ENCODE measurements at places on chromosomes 16 and 17. TPM values are rescaled to one million over a fixed set of nuclear protein-coding genes. Genes with fewer than 3 reads are reported as not detected.

SMIM36 gene
- polyA plus RNA-seq, result 0.07 TPM

NUPR1 gene
- 84.7 TPM for polyA plus RNA-seq

FN3KRP gene
- polyA plus RNA-seq, result 48.9 TPM

TBC1D3H gene
- polyA plus RNA-seq, result not detected

HMOX2 gene
- 51.6 TPM for polyA plus RNA-seq

ZNF23 gene
- 20.0 TPM for polyA plus RNA-seq

ZFP90 gene
- 41.3 TPM for polyA plus RNA-seq

TSNAXIP1 gene
- polyA plus RNA-seq, result 2.9 TPM

CCL16 gene
- not detected for polyA plus RNA-seq

ZFPM1 gene
- 2.7 TPM for polyA plus RNA-seq

TMEM11 gene
- polyA plus RNA-seq, result 24.9 TPM

CSH2 gene
- 0.17 TPM for polyA plus RNA-seq

CORO7 gene
- polyA plus RNA-seq, result 18.7 TPM

RHBDL1 gene
- 0.91 TPM for polyA plus RNA-seq

ADGRG3 gene
- polyA plus RNA-seq, result 0.48 TPM

KIF19 gene
- 2.1 TPM for polyA plus RNA-seq

DLX4 gene
- polyA plus RNA-seq, result 0.66 TPM

KRTAP3-1 gene
- polyA plus RNA-seq, result not detected

RPGRIP1L gene
- polyA plus RNA-seq, result 18.9 TPM

PIMREG gene
- 24.1 TPM for polyA plus RNA-seq

HP gene
- polyA plus RNA-seq, result 0.68 TPM
